ENCODE measurements at places on chromosomes 6 and 20.

DNA sequence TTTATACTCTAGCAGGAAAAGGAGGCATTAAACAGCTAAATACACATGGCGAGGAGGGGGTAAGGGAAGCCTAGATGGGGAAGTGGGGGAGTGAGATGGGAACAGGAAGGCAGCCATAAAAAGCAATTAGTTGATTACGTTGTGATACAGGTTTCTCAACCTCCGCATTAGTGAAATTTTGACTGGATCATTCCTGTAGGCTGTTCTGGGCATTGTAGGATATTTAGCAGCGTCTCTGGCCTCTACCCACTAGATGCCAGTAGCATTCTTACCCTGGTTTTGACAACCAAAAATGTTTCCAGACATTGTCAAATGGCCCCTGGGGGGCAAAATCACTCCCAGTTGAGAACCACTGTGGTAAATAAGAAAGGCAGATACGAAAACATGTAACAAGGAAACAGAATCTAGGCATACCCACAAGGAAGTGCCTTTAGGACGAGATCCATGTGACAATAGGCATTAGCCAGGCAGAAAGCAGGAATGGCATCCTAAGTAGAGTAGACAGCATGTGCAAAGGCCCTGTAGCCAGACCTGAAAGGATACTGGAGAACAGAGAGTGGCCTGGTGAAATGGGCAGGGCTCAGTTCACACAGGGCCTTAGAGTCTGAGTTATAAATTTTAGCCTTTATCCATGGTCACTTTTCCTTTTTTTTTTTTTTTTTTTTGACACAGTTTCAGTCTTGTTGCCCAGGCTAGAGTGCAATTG lies 25.8 kb upstream of the PTPN1 start:
- no peak for DNase-seq

DNA sequence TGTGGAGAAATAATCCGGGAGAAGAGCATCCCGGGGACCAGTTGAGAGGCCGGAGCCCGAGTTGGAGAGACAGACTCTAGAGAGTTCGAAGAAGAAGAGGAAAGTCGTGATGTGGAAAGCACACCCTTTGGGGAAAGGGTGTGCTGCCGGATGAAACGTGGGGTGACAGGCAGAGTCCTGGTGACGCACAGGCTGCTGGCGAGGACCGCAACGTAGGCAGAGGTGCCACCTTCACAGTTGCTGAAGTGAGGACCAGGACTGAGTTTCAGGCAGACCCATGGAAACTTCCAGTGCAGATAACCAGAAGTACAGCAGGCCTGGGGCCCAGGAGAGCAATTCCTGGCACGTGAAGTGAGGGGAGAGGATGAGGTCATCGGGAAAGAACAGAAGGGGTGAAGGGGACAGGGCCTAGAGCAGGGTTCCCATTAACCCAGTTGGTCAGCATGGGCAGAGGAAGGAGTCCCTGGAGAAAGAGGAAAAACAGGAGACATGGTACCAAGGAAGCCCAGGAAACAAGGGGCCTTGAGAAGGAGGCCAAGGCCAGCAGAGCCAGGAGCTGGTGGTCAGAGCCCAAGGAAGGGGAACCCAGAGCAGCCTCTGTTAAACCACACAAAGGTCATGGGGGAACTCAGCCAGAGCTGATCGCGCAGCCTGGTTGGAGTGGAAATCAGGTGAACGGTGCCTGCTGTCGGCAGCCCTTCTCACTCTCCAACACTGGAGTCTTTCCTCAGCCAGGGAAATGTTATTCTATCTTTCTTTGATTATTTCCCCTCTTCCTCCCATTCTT lies 84.1 kb downstream of the PRND start:
- no peak for DNase-seq

- DNase-seq = no peak
Observed at GRCh38 chr6:25186919-25187318, 92.3 kb upstream of the CARMIL1 start.

GRCh38 chr20:3658716-3659491 lies 4.3 kb downstream of the GFRA4 start:
- no peak for DNase-seq

DNA sequence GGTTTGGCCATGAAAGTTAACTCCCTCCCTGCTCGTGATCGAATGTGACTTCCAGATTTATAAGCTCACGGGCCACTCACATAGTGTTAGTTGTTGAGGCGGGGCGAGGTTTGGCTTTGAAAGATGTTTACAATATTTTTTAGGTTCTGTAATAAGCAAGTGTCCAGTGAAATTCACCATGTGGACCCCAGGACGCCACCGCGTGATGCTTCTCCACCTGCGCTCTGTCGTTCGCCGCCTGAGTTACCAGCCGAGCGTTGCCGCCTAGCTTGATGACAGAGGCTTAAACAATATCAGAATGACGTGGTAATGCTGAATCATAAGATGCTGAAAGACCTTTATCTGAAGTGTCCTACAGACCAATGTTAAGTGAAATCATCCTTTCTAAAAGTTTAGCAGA lies 241.0 kb downstream of the MYLK4 start:
- DNase-seq = no peak
